ENCODE measurements at places on chromosomes 2 and 18.

DNA sequence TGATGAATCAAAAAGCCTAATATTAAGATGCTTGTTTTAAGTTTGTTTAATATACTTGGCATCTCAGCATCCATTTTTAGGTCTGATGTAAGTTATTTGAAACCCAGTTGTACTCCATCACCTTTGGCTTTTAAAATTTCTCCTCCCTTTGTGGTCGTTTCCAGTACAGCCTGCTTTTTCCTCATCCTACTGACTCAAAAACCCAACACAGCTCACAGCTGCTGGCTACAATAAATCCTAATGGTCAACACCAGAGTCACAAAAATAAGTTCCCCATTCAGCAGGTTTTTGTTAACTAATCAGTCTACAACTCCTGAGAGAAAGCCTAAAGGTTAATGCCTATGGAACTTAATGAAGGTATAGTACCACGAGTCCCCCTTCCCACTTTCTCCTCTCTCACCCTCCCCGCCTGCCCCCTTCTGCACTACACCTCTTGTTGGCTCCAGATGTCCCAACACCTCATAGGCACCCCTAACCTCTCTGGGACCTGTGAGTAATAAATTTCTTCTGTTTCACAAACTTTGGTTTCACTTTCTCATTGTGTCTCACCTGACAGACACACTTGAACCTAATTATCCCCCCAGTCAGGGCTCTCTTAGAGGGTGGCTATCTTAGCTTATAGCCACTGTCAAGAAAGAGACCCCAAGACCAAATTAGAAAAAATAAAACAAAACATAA is 148.6 kb downstream of the GALNT1 start:
- no peak for DNase-seq

DNA sequence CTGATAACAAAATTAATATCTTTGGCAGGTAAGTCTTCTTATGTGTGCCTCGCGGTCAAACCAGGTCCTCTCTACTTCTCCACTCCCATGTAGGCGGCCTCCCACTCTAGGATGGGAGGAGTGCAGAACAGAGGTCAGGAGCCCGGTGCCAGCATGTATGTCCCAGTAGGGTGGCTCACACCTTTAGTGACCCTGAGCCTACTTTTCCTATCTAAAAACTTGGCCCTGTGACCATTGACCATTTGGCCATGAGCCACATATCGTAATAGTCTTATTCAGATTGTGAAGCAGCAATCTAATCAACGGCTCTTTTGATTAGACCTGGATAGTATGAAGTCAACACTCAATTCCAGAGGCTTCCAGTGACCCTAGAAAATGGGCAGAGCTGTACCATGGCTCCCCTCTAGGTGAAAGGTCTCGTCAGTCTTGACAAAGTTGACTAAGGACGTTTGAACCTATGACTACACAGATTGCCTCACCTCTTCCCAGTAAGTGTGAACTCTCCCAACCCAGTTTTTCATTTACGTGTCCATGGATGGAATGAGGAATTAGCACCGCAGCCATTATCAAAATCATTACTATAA is 17.1 kb upstream of the FABP1 start:
- no peak for DNase-seq

GRCh38 chr2:68044099-68044498 is 18.7 kb downstream of the C1D start:
- no peak for DNase-seq

- DNase-seq: no peak
Measured at GRCh38 chr18:63894106-63894772, 6.7 kb downstream of the SERPINB2 start.

- no peak for DNase-seq
Measured at GRCh38 chr18:8952769-8953760, 149.4 kb upstream of the NDUFV2 start.

GRCh38 chr2:202941771-202942170 is 29.7 kb downstream of the CARF start:
- no peak for DNase-seq

DNA sequence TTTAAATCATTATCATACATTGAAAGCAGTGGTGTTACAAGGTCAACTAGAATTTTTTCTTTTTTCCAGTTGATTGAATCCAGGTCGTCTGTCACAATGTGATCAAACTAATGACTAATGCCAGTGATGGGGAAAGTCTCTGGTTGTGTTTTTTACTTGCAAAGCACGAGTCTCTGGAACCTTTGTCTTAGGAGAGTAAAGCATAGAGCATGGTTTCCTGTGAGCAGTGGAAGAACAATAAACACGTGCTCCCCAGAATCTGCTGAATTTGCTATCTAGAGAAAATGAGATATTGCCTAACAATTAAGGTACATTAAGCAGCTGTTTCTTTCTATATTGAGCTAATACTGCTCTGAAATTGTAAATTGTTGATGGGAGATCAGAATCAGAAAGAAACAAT is 1332.4 kb upstream of the TMEFF2 start:
- DNase-seq: no peak

- DNase-seq: no peak
Measured at GRCh38 chr2:60936757-60937156, 55.4 kb downstream of the REL start.

- no peak for DNase-seq
Measured at GRCh38 chr2:146597291-146597690, 1247.5 kb upstream of the ACVR2A start.

DNA sequence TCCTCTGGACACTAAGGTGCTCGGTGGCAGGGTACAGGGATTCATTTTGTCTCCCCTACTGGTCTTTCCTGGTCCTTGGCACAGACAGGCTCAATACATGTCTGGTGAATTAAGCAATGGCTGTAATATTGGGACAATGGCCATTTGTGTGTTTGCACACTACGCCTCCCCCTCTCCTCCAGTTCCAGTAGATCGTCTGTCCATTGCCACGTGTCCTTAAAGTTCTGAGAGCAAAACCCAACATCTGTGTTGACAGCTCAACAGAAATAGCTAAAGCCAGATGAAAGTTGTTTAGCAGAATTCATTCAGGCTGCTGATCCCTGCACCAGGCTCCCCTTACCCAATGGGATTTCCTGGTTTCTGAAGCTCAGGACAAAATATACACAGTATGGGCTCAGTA is 9.0 kb upstream of the FABP1 start:
- DNase-seq: no peak

DNA sequence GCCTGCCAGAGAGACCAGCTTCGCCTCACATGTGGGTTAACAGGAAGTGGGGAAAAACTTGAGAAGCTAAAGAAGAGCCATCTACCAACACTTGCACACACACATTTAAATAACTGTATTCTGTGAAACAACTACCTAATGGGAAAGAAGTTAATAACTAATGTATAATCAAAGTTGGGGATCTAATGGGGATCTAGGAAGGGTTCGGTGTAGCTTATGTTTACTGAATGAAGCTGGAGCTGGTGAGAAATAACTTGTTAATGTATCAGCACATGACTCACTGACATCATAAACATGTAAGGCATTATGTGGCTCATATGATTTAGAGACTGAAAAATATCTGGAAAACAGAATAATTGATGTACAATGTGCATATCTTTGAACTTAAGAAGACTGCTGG is 421.3 kb upstream of the NXPH2 start:
- DNase-seq: no peak

- no peak for DNase-seq
Measured at GRCh38 chr18:49169037-49169521, 218.3 kb upstream of the SMAD7 start.

- no peak for DNase-seq
Measured at GRCh38 chr18:48219810-48220499, 189.2 kb downstream of the ZBTB7C start.

GRCh38 chr2:149766339-149766738 is 178.8 kb upstream of the MMADHC start:
- no peak for DNase-seq

DNA sequence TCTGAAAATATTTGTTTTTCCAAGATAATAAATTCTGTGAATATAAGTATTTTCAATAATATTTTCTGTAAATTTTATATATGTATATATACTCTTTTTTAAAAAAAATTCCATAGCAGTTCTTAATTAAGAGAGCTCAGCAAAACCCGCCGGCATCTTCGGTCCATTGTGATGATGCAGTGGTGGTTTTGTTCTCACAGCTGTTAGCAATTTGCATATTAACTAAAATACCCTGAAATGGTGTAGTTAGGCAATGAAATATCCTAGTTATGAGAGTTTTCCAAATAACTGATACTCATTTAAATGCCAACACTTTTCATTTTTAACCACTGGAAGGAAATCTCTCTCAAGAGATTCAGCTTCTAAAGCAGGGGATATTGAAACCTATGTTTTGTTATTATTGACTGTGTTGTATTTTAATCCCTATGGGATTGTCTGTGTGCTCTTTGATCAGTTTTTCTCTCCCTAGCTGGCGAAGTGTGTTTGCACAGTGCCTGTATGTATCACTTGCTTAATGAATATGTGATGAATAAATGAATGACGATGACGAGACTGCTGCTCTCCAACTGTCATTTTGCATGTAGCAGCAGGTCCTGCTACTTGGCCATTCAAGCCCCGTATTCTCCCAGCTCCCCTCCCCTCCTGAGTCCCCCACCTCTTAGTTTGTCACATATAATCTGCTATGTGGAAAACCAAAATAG is 42.4 kb downstream of the PSMG2 start:
- no peak for DNase-seq

- no peak for DNase-seq
Measured at GRCh38 chr2:45300026-45300750, 290.9 kb upstream of the SIX2 start.

GRCh38 chr2:2102866-2103653 is 228.0 kb downstream of the MYT1L start:
- DNase-seq: no peak

DNA sequence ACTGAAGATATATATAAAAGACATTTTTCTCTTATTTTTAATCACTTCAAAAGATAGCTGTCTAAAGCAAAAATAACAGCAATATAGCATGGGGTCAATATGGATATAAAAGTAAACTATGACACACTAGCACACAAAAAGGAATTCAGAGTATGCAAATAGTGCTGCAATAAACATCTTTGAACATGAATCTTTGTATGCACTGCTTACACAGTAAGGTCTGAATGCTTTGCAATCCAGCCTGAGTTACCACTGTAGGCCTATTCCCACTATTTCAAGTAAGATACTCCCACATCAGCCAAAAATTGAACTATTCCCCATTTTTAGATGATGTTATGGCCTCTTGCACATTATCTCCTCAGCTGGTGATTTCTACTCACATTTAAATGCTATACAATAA is 27.4 kb upstream of the ERCC3 start:
- no peak for DNase-seq

Data from effector CD8-positive, alpha-beta T cell (primary cell).